ENCODE measurements at places on chromosomes 7 and 10.

DNA sequence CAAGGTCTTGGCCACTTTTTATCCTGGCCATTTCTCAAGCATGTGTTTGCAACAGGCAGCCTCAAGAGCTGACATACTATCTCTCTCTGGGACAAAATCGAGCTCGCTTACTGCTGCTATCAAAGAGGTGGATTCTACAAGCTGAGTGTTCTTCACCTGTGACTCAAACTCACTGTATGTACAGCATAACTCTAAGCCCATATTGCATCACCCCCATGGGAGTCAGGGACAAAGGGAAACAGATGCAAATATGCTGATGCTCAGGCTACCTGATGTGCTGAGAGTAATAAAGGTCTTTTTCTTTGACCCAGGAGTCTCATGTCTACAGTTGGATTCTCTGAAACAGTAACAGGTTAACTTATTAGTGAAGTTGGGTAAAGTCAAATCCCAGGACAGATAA lies 45.2 kb downstream of the PCLO start:
- DNase-seq: no peak

DNA sequence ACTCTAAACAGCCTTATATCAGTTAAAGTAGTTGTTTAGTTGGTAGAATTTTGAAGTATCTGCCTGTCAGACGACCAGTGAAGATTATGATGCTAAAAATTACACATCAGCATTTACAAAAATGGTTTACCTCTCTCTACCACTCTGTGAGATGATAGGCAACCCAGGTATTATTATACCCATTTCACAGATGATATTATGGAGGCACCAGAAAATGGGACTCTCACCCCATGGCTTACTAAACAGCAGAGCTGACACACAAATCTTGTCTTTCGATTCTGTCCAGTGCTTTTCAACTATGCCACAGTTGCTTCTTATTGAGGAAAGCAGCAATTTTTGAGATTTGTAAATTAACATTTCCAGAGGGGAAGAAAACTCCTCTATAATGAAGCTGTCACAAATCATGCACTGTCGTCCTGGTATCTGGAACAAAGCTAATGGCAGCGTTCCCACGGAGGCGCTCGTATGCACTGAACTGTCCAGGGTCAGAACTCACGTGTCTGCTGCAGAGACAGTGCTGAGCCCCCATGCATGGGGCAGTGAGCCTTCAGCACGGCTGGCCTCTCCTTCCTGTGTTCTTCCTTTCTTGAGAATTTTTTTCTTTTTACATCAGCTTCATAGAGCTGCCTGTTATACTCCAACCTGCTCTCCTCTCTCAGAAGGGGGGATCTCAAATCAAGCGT lies 381.1 kb downstream of the SDK1 start:
- no peak for DNase-seq

- DNase-seq: no peak
Observed at GRCh38 chr10:77219046-77219445, 418.6 kb downstream of the KCNMA1 start.

DNA sequence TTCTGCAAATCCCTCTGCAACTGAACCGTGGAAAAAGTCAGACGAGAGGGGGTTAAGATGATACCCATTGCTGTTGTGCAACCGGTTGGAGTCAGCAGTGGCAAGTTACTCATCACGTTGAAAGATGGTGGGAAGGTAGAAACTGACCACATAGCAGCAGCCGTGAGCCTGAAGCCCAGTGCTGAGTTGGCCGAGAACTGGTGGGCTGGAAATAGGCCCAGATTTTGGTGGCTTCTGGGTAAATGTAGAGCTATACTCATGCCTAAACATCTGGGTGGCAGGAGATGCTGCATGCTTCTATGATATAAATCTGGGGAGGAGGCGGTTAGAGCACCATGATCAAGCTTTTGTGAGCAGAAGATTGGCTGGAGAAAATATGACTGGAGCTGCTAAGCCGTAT lies 78.6 kb downstream of the ARL5B start:
- DNase-seq: no peak

GRCh38 chr10:6863381-6863780 lies 283.3 kb upstream of the PRKCQ start:
- no peak for DNase-seq

GRCh38 chr7:55128693-55129394 lies 110.0 kb downstream of the EGFR start:
- DNase-seq: no peak

DNA sequence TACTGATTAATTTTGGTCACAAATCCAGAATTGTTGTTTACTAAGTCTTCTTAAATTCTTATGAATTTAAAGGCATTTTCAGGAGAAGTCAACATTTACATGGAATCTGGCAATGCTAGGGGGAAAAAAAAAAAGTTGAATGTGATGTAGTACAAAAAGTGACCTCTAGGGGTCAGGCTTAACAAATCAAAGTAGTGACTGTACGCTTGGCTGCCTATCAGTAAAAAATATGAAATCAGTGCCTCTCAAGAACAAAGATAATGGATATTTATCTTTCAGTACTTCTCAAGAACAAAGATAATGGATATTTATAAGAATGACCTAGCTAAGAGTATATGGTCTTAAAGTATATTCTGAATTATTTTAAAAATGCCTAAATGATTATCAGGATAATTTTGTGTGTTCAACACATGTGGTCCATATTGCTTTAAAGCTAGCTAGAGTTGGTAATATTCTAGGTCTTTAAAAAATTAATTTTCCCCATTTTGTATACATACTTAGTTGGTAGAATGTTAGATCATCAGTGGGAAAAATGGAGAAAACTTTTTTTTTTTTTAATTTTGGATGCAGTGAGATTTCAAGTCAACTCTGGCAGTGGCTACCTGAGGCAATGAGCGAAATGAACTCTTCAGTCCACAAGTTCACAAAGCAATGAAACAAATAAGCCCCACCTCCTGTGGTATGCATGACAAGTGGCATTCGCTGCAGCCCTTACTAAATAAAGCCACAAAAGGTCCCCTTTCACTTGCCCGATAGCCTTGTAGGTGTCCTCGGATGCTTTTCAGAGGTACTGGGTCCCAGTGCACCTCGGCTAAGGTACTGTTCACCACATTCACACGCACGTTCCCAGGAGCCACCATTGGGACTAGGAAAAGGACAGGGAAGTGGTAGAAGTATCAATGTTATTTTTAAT lies 51.2 kb upstream of the LAMB4 start:
- DNase-seq: peak; percentile 20

- DNase-seq: no peak
Observed at GRCh38 chr7:36533717-36534116, 144.1 kb downstream of the ANLN start.

GRCh38 chr10:61018146-61018545 lies 74.2 kb upstream of the RHOBTB1 start:
- DNase-seq: no peak

DNA sequence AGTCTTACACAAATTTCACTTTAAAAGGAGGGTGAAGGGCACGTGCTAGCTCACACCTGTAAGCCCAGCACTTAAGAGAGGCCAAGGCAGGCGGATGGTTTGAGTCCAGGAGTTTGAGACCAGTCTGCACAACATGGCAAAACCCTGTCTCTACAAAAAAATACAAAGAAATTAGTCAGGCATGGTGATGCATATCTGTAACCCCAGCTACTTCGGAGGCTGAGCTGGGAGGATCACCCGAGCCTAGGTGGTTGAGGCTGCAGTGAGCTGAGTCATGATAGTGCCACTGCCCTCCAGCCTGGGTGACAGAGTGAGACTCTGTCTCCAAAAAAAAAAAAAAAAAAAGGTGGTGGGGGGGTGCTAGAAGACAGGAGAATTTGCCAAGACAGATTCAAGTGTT lies 237.3 kb upstream of the KLF14 start:
- peak; percentile 92 for DNase-seq

DNA sequence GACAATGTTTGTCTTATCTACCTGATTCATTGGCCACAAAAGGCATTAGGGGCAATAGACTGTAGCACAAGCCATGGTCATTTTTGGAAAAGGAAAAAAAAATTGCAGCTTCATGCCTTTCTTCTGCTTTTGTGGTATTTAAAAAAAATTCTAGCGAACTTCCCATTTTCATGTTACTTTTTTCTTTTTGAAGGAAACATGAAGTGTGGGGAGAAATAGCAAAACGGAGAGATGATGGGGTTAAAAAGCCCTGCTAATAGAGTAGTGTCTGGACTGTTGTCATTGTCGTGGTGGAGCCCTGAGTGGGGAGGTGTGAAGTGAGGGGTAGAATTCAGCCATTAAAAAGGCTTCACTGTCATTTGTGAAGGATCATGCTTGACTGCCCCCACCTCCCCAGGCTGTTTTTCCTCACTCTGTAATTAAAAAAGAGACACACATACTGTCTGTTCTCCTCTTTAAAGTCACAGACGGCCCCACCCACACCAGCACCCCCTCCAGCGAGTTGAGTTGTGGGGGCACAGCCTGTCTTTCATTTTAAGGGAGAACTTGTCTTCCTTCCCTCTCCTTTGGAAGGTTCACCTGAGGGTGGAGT lies 272.4 kb downstream of the CREB5 start:
- no peak for DNase-seq
